ENCODE measurements at places on chromosomes 7 and 10.

- no peak for DNase-seq
Observed at GRCh38 chr10:17286562-17287550, 58.8 kb downstream of the VIM start.

GRCh38 chr10:4590807-4591206 lies 235.2 kb upstream of the AKR1E2 start:
- DNase-seq = no peak

- no peak for DNase-seq
Observed at GRCh38 chr10:17206210-17206709, 4.8 kb upstream of the TRDMT1 start.

DNA sequence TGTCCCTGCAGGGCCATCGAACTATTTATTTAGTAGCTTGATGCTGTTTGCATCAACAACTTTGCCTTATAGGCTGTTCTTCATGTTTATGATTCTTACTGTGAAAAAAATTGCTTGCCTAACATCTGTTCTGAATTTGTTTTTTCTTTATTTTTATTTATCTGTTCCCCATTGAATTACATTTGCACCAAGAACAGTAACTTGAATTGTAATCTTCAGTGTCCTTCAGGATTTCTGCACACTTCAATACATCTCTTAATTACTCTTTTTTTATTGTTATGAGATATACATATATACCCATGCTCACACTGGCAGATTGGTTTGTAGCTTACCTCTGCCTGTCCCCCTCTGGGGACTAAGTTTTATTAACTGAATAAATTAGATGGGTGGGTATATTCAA lies 64.4 kb downstream of the TBXAS1 start:
- no peak for DNase-seq

DNA sequence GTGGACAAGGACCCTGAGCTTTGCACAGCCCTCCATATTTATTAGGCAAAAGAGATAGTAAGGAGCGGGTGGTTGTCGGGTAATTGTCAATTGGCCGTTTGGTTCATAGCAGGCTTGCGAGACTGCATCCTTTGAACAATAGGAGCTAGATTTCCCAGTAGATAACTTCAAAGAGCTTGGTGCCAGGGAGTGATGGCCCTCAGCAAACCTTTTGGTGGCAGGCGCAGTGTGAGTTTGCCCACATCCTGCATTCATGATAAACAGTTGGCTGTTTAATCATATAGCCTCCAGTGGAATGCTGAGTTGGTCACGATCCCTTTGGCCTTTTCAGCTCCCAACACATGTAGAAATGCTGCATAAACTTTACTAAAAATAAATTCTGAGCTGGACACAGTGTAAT lies 156.9 kb downstream of the AKR1D1 start:
- no peak for DNase-seq

DNA sequence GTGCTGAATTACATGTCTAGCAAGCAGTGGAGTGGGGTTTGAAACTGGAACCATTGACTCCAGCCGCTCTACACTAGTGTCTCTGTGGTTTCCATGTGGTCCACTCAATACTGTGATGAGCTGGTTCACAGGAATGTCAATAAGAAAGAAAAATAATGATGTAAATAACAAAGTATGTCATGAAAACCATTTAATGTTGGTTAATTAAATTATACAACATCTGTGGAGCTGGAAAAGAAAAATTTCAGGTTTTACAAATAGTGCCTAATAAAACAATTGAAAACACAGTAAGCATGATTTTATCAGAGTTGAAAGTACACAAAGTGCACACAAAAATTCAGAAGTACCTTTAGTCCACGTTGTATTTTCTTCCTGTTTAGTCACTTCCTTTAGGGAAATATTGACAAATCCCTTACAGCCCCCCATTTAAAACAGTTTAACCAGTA lies 28.7 kb upstream of the NAMPT start:
- DNase-seq = no peak

- DNase-seq = no peak
Observed at GRCh38 chr7:70667406-70667805, 464.5 kb upstream of the GALNT17 start.

- no peak for DNase-seq
Observed at GRCh38 chr7:11689096-11689495, 142.9 kb downstream of the THSD7A start.

DNA sequence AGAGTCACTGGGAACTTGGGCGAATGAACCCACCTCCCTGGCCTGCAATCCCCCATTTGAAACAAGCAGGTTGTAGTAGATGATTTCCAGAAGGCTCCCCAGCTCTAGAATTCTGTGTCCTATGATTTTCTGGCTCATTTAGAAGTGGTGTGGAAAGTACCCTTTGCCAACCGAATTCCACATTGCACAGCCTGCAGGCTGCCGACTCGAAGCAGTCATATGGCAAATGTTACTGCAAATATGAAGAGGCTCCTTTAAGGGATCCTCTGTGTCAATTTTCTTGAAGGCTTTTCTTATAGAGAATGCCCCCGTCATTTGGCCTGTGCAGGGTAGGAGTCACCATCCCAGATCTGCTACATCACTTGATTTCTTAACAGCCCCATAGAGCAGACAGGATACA lies 5.6 kb downstream of the PODXL start:
- no peak for DNase-seq

- DNase-seq = no peak
Observed at GRCh38 chr10:116538456-116538855, 7.3 kb upstream of the PNLIP start.

GRCh38 chr10:6008497-6009142 lies 31.3 kb upstream of the IL15RA start:
- no peak for DNase-seq

GRCh38 chr10:10662716-10663408 lies 354.8 kb upstream of the CELF2 start:
- no peak for DNase-seq

- no peak for DNase-seq
Observed at GRCh38 chr10:18554479-18554878, 96.9 kb downstream of the NSUN6 start.

DNA sequence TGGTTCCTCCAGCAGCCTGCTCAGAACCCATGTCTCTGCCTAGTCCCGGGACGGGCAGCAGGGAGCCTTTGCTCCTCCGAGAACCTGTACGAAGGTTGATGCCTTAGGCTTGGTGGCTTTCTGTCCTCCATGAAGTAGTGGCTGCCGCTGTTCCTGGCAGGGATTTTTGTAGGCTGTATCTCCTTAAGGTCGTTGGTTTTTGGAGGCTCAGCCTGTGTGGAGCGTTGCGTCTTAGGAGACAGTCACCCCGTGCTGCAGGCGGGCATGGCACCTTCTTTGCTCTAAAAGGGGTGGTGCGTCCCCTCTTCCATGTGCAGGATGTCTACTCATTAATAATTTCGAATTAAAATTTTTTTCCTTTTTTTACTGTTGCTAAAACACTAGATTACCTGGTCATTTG lies 92.5 kb downstream of the TRRAP start:
- no peak for DNase-seq

Data from substantia nigra (tissue), 51 donors.